T-cell (primary cell): ENCODE measurements at places on chromosomes 6 and 20.

DNA sequence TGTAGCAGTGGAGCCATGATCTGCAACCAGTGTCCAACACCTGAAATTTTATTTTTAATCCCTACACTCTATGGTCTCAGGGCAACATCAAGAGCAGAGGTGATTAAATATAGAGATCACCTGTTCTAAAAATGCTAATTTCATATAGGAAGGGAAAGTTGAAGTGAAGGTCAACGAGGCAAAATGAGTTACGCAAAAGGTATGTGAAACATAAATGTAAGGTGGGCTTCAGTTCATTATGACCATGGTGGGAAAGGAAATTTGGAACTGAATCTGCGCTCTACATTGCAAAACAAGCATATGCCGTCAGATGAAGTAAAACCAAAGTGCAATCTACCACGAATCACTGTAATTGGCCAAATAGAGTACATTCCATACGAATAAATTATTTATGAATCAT is 35.2 kb upstream of the STMND1 start:
- no peak for DNase-seq

DNA sequence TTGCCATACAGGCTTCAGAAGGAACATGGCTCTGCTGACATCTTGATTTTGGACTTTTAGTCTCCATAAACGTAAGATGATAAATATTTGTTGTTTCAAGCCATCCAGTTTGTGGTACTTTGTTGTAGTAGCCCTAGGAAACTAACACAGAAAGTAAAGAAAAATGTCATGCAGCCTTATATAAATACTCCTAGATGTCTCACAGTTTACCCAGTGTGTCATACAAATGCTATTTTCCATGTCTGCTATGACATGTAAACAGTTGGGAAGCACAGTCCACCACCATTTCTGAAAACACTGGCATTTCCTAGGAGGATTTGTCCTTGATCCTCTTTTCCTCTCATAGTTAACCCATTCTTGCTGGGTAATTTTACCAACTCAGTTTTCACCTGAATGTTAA is 30.6 kb upstream of the ME1 start:
- DNase-seq, result no peak

GRCh38 chr20:56978475-56978874 is 288.0 kb downstream of the BMP7 start:
- DNase-seq, result no peak

DNA sequence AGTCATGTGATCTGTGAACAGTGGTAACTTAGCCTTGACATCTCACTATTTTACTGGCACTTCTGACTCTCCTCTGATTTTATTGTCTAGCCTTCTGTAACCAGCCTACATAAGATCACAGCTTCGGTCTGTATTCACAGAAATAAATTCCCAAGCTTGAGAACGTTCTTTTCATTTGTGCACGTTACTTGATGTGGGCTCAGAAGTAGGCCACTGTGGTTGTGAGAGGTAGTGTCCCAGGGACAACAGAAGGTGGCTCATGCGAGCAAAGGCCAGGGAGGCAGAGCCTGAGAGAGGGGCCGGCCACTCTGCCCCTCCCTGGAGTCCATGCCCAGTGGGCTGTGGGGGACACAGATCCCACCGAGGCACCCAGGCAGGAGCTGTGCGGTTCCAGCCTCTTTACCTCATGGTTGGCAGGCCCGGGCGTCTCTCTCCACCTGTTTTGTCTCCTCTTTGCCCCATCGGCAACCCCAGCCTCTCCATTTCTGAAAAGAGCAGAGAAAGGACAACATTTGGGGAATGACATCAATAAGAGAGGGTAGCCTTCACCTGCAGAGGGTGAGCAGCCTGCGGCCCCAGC is 207.5 kb upstream of the CST7 start:
- DNase-seq, result no peak

DNA sequence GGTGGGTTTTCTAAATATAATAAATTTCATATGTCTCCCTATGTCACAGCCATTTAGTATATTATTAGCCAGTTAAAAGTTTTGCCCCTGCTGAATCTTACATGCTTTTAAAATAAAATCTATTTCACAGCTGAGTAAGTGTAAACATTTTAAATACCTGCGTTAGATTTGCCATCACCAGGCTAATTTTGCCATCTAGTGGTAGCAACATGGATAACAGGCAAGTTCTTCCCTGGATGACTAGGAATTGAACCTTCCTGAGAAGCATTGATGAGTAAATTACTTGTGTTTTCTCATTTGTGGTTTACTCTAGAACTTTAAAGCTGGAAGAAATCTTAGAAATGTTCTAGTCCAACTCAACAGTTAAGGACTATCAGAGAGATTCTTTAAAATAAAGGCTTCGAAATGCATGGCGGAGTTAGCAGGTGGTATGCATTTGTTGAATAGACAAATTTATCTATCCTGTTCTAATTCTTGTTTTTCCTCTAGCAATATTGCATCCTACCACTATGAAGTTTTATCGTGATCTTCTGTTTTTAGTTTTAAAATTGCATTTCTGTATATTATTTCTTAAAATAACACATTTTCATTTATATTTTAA is 2.6 kb downstream of the PRSS35 start:
- DNase-seq, result no peak

DNA sequence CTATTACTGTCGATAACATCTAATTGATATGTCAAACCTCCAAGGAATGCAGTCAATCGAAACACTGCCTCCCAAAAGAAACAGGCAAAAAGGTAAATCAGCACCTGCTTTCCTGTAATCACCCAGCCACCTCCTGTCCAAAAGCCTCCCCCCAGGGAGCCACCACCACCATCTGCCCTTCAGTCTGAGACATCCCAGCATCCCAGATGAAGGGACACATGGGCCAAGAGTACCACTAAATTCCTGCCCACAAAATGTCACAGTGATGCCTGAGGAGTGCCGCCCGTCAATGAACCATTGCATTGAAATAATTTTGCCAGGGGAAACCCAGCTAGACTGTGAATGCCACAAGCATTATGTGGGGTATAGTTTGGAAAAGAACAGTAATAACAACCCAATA is 401.7 kb downstream of the ZFAND3 start:
- DNase-seq, result no peak

DNA sequence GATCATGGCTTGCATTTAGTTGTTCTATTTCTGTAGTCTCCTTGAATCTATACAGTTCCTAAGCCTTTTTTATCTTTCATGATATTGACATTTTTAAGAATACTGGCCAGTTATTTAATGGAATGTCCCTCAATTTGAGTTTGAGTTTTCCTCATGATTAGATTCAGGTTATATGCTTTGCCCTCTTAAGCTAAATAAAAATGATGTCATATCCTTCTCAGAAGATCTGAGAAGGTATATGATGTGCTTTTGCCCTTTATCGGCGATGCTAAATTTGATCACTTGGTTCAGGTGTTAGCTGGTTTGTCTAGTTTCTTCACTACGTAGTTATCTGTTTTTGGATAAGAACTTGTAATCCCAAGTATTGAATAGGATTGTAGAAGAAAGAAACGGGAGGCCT is 509.8 kb upstream of the SOX4 start:
- DNase-seq, result no peak

DNA sequence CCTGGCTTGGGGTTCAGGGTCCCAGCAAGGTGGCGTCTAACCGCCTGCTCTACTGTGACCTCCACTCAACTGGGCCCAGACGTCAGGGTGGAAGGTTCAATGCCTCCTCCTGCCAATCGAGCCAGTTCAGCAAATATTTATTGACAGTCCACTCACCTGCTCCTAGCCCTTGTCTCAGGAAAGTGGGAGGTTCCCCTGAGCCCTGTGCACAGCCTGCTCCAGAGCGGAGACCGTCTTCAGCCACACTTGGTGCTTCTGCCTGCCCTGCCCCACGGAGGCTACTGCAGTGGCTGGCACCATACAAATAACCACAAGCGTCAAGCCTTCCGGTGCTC is 6.1 kb downstream of the CCDC167 start:
- DNase-seq, result no peak

GRCh38 chr6:90144396-90144795 is 152.2 kb downstream of the BACH2 start:
- DNase-seq, result no peak
